ENCODE measurements at places on chromosomes 6 and 20. TPM values are rescaled to one million over a fixed set of nuclear protein-coding genes. Genes with fewer than 3 reads are reported as not detected.

The PRRT1 gene
- total RNA-seq = 0.43 TPM

The TULP4 gene
- 14.3 TPM for total RNA-seq

The REPS1 gene
- total RNA-seq = 60.3 TPM

The MAFB gene
- not detected for total RNA-seq

The PPP1R16B gene
- total RNA-seq = 78.8 TPM

The COL19A1 gene
- not detected for total RNA-seq

The NRSN1 gene
- total RNA-seq = not detected

The PRSS35 gene
- not detected for total RNA-seq

The ARMC12 gene
- total RNA-seq = 3.0 TPM

The TULP1 gene
- total RNA-seq = not detected

The TMEM244 gene
- not detected for total RNA-seq

The HLA-DQA1 gene
- total RNA-seq = 0.32 TPM

The IPCEF1 gene
- 10.9 TPM for total RNA-seq

The EPHA7 gene
- not detected for total RNA-seq

The DEK gene
- 201 TPM for total RNA-seq

The HSPA12B gene
- not detected for total RNA-seq

The POPDC3 gene
- total RNA-seq = not detected

Measured in activated CD4-positive, alpha-beta T cell treated with anti-CD3 and anti-CD28 coated beads for 36 hours (primary cell).